G401 (cell line): ENCODE measurements at places on chromosomes 12 and 14. TPM values are rescaled to one million over a fixed set of nuclear protein-coding genes. Genes with fewer than 3 reads are reported as not detected.

DNA sequence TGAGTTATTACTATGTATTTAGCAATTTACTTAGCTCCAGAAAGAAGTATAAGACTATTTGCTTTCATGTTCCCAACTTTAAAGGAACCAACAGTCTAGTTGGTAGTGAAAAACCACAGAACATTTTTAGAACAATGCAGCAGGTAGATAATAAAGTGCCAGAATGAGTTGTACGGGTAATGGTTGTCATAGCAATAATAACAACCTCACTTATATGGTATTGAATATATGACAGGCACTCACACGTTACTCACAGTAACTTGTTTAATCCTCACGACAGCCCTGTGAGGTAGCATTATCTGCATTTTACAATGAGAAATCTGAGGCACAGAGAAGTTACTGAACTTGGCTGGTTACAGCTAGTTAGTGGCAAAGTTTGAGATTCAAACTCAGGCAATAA lies 10.6 kb upstream of the GAPDH start:
- DNase-seq: no peak

DNA sequence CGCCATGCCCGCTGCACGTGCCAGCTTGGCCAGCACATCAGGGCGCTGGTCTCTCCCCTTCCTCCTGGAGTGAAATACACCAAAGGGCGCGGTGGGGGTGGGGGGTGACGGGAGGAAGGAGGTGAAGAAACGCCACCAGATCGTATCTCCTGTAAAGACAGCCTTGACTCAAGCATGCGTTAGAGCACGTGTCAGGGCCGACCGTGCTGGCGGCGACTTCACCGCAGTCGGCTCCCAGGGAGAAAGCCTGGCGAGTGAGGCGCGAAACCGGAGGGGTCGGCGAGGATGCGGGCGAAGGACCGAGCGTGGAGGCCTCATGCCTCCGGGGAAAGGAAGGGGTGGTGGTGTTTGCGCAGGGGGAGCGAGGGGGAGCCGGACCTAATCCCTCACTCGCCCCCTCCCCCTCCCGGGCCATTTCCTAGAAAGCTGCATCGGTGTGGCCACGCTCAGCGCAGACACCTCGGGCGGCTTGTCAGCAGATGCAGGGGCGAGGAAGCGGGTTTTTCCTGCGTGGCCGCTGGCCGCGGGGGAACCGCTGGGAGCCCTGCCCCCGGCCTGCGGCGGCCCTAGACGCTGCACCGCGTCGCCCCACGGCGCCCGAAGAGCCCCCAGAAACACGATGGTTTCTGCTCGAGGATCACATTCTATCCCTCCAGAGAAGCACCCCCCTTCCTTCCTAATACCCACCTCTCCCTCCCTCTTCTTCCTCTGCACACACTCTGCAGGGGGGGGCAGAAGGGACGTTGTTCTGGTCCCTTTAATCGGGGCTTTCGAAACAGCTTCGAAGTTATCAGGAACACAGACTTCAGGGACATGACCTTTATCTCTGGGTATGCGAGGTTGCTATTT lies 914 bp upstream of the CCND2 start:
- peak; percentile 18 for DNase-seq

Gene FOXG1
- 0.25 TPM in 1 of 2 replicates, not detected in the other for total RNA-seq

GRCh38 chr14:104189629-104190335 lies 51.4 kb downstream of the KIF26A start:
- no peak for DNase-seq

Gene KCNK10
- not detected in 2 replicates for total RNA-seq

Gene LRP1
- 19.3 and 25.1 TPM in 2 replicates for total RNA-seq

DNA sequence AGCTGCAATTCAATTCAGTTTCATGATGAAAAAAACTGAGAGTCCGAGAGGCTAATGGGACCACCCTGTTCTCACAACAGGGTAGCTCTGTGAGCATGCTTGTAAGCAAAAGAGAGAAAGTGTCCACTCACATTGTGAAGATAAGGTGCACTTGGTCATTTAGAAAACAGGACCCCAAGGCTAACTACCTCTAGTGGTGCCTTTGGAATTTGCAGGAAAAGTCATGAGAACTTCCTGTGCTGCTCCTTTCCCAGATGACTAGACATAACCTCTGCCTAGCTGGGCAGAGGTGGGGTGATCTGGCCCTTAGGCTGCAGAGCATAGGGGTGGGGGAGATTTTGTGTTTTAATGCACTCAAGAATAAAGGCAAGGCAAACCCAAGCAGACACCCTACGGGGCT lies 118.9 kb downstream of the STAB2 start:
- DNase-seq: no peak

Gene CCDC175
- not detected in 2 replicates for total RNA-seq

Gene PZP
- total RNA-seq: not detected in 2 replicates

- no peak for DNase-seq
Observed at GRCh38 chr12:113220593-113221180, 577 bp upstream of the TPCN1 start.

DNA sequence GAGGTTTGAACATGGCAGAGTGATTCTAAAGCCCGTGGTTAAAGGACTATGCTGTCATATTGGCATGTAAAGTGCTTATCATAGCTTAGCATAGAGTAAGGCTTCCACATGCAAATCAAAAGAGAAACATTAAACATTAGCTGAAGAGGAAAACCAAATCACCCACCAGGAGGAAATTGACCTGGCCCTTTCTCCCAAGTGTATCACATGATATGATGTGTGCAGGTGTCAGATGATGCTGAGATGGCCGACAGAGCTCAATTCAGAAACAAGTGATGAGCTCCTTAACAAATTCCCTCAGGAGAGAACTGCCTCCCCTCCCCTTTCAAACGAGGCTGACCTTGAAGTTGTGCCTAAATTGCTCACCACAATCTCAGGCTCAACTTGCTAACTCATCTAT lies 217.1 kb upstream of the BTG1 start:
- DNase-seq: no peak
